Stimulated activated CD8-positive, alpha-beta memory T cell treated with anti-CD3 and anti-CD28 coated beads, Interleukin-2, amount 100 ng/mL, for 1 hour (primary cell): ENCODE measurements at places on chromosomes 5 and 9.
A peak's percentile ranks its signal among the peaks of the same experiment; 100 is the strongest.

DNA sequence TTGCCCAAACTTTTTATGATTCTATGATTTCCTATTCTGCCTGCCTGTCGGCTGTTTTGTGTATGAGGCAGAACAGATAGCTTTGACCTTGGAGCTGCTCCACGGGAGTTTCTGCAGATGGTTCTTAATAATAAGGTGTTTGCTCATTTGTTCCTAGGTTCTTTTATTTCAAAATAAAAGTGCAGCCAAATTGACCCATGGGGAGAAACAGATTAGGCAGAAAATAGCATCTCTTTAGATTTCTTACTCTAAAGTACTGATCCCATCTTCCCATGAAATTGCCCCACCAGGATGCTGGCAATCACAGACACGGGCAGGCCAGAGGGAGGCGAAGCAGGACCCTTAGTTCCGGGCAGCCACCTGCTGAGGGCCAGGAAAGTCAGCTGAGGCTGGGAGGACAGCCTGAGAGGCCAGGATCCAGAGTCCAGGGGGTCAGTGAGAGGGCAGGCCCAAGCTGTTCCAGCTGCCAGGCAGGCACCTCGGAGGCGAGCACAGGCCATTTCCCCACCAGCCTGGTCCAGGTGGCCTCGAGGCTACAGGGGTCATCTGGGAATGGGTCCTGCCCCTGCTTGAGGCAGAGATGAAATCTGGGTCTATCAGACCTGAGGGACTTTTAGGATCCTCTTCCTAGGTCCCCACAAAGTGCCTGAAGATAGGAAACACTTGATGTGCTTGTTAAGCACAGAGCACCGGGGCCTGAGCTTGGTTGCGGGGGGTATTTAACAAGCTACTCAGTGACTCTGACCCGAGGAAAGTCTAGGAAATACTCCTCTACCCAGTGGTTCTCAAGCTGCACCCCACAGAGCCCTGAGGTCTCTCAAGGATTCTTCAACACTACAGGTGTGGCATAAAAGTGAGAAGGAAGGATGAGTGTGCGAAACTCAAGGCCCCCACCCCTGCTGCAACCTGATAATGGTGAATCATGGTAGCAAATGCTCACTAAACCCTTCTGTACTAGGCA, 145.4 kb downstream of the CMYA5 start:
- no peak for DNase-seq

DNA sequence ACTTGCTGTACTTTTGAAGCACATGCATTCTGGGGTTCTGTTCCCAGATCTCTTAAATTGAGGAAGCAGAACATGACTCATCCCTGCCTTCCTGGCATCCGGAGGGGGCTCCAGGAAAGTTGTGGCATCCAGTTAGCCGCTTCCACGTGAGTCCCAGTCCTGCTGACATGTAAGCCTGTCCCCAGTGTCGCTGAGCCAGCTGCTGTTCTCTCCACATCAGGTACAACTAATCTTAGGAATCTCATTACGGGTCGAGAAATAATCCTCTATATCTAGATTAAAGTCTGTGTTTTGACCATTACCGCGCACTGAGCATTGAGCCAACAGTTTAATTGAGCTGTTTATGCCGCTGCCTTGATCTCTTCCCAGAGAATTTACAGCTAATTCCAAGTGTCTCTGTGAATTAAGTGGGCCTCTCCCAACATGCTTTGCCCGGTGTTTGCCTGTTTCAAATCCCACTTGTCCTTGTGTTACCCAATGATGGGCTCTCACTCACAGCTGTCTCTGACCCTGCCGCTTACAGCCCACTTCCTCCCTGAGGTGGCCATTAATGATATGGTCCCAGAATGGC, 10.5 kb upstream of the SHB start:
- DNase-seq, result no peak

- no peak for DNase-seq
Measured at GRCh38 chr5:4099386-4099785, 503.8 kb downstream of the IRX1 start.

- DNase-seq, result no peak
Measured at GRCh38 chr9:107931071-107931715, 441.6 kb upstream of the KLF4 start.

GRCh38 chr9:100999906-101000544, 28.5 kb upstream of the PLPPR1 start:
- no peak for DNase-seq

GRCh38 chr5:159392871-159393270, 62.6 kb upstream of the IL12B start:
- DNase-seq, result no peak

GRCh38 chr9:86868616-86869015, 78.7 kb downstream of the GAS1 start:
- no peak for DNase-seq

DNA sequence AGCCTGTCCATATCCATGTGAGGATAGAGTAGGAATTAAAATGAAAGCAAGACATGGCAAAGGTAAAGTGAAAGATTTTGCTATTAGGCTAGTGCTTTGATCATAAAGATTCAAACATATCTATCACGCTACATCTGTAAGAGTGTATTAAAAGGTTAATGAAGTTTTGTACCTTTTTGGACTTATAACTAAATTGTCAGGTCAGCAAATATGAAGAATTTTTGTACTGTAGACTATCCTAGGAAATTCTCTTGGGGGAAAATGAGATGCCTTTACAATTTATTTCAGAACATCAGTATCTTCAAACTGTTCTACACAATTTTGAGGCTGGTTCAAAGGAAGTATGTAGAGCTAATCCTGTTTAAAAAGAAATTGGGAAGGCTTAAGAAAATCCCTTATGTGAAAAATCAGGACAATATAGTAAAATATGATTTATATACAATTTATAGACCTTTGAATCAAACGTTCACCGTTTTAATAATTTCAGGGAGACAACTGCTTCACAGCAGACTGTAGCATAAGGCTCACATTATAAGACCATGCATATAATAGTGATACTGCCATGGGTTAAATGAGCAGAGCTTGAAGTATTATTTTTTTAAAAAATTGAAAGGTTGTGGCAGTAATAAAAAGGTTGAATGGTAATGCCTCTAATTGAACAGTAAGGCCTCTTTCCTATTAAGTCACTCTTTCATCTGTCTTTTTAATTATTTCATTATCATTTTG, 639.5 kb upstream of the ARRDC3 start:
- no peak for DNase-seq

DNA sequence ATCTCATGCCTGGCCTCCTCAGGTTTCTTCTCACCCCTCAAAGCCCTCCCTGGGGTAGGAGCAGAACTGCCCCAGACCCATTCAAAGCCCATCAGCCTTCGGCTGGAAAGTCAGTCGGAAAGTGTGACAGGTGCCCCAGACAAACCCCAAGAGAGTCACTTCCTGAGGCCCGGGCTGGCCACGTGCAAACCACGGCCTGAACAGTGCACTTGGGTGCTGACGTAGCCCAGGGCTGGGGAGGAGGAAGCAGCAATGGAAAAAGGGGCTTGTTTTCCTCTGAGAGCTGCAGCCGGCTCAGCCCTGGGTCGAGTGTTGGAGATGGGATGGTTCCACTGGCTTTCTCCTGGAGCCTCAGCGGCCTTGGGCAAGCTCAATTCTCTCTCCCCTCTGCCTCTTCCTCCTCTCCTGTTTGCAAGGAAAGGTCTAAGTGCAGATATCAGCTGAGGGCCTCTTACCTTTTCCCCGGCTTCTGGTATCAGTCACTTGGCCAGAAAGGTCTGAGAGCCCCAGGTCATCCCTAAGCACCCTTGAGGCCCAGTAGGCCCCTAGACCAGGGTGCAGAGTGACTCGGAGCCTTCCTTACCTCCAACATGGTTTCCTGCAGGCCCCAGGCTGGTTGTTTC, 5.9 kb upstream of the EGR1 start:
- peak; percentile 70 for DNase-seq

DNA sequence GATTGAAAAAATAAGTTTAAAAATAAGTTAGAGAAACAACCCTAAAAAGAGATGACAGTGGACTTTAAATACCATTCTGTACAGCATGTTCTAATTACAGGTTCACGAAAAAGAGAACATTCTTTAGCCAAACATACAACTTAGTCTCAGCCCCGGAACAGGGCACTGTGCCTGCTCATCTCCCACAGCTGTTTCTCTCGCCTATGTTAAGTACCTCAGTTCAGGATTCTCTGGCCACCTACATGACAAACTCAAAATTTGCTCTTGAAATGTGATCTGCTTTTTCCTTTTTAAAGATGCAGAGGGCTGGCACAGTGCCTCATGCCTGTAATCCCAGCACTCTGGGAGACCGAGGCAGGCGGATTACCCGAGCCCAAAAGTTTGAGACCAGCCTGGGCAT, 52.3 kb downstream of the MYO10 start:
- no peak for DNase-seq

DNA sequence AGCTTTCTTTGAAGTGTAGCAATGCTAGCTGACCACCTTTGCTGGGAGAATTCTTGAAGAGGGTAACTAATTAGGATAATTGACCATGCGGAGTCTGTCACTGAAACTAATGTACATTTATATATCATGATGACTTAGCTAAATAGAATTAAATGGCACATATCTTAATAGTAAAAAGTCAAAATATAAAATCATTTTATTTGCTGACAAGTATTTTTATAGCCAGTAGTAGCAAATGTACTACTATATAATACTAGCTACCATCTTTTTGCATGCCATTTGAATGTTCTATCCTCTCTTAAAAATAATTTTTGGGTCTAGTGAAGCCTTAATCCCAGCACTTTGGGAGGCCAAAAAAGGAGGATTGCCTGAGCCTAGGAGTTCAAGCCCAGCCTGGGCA, 605.8 kb upstream of the COX7C start:
- DNase-seq, result no peak

DNA sequence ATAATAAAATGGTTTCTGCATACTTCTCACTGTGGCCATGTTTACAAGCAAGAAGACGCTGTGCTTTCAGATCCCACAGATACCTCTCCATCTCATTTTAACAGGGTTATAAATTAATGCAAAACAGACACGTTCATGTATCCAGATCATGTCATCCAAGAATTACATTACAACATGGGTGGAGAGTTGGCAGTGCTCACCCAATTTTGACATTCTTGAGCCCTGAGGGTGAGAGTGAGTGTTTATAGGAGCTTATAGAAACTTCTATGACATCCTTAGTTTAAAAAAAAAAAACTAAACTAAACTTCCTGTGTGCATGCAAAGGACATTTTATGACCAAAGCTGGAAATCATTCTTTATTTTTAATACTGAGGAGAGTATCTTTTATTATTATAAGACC, 9.1 kb downstream of the PRKACG start:
- DNase-seq, result no peak

DNA sequence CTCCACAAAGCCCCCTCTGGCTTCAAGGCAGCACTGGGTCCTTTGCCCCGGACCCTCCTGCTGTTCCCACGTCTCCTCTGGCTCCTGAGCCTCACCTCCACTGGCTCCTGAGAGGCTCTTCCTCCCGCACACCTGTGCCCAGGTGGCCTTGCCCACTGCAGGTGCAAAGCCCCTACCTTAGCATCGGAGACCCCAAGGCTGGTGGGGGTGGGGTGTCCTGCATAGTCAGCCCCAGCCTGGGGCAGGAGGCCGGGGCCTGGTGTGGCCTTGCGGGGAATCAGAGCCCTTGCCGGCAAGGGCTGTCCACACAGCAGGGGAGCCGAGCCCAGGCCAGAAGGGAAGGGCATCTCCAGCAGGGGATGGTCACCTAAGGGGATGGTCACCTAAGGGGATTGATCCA, 41.3 kb upstream of the CEP72 start:
- no peak for DNase-seq

DNA sequence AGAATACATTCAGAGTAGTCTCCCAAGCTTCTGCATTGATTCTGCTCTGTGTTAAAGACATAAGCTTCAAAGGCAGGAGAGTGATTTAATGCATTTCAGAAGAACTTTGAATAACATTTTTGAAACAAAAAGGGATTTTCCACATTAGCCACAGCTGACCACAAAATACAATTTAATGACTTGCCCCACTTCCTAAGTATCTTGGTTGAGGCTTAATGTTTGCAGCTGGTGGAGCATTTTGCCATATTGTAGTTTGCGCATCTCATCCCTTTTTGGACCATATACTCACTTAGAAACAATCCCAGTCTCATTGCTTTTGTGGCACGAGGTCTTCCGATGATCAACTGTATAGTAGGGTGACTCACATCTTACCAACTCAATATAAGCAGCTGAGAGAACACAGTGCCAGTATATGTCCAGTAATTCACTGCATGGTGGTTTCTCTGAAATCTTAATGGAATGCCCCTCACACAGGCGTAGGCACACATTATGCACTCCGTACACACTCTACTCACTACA, 455.8 kb upstream of the PTGER4 start:
- DNase-seq, result no peak

DNA sequence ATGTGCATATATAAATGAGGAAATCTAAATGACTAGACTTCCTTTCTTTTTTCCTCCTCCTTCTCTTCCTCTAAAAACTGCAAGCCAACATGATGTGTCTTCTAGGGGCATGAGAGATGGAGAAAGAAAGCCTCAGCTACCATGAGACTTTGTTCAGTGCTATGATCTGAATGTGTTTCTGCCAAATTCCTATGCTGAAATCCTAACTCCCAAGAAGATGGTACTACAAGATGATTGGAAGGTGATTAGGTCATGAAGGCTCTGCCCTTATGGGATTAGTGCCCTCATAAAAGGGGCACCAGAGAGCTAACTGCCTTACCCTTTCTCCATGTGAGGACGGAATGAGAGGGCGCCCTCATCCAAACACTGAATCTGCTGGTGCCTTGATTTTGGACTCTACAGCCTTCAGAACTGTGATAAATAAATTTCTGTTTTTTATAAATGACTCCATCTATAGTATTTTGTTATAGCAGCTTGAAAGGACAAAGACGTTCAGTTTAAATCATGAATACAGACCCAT, 72.2 kb upstream of the IL6ST start:
- DNase-seq, result no peak

DNA sequence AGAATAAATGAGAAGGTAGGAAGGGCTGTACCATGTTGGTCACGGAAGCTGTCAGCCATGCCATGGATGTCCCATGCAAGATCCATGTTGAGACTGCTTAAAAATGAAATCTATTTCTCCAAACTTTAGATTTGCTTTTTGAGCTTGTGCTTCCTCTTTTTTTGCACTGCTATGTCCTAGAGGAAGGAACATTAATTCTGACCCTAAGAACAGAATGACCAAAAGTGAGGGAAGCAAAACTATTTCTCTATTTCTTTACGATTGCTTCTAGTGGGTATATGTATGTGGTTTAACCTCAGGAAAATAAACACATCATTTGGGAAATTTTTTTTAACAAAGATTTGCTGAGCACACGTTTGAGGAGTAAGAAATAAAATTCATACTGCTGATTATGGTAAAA, 84.6 kb downstream of the USP20 start:
- DNase-seq, result no peak

- no peak for DNase-seq
Measured at GRCh38 chr9:137970098-137970497, 92.5 kb downstream of the CACNA1B start.

GRCh38 chr5:87836696-87837095, 424.0 kb upstream of the CCNH start:
- no peak for DNase-seq

- no peak for DNase-seq
Measured at GRCh38 chr5:10538103-10538788, 25.6 kb upstream of the ANKRD33B start.

- DNase-seq, result no peak
Measured at GRCh38 chr5:142977363-142978051, 207.3 kb downstream of the ARHGAP26 start.
